Fibroblast of upper back skin (primary cell): ENCODE measurements at places on chromosomes 6 and 20.

- peak; percentile 91 for DNase-seq
These were observed 792.0 kb downstream of the MAFB start for GRCh38 chr20:39897058-39897457.

DNA sequence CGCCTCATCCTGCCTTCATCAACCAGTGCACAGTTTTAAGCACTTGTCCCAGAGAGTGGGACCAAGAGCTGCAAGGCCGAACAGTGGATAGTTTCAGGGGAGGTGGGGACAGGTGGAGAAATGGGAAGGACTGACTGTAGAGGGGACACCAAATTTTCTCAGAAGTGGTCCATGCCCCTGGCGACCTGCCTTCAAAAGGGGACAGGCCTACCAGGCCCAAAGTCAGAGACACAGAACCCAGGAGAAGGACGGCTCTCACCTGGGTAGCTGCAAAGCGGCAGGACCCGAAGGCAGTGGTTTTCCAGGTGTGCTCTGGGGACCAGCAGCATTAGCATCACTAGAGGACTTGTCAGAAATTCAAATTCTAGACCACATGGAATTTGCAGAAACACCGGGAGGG, 5.8 kb downstream of the TFEB start:
- DNase-seq: no peak

GRCh38 chr20:52748990-52749389, 223.2 kb upstream of the TSHZ2 start:
- DNase-seq: peak; percentile 11

DNA sequence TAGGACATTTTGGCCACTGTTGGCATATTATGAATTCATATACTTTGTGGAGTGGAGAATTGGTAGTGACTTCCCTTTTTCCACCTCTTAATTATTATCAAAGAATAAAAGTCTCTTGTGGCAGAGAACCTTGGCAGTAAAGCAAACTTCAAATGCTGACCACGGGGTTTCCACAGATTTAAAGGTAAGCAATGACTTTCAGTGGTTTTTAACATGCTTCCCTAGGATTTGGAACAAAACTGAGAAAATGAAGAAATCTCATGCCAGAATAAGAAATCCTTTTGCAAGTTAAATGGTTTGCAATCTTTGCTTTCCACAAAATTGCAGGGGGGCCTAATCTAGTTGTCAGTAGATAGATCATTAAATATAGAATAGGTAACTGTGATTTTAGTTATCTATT, 2.0 kb upstream of the SDC4 start:
- DNase-seq: no peak

- no peak for DNase-seq
These were observed 90.9 kb upstream of the PREP start for GRCh38 chr6:105493736-105494135.

GRCh38 chr6:88661136-88661535, 302.3 kb downstream of the RNGTT start:
- DNase-seq: no peak

- no peak for DNase-seq
These were observed 4.7 kb downstream of the SLCO4A1 start for GRCh38 chr20:62646851-62647520.

DNA sequence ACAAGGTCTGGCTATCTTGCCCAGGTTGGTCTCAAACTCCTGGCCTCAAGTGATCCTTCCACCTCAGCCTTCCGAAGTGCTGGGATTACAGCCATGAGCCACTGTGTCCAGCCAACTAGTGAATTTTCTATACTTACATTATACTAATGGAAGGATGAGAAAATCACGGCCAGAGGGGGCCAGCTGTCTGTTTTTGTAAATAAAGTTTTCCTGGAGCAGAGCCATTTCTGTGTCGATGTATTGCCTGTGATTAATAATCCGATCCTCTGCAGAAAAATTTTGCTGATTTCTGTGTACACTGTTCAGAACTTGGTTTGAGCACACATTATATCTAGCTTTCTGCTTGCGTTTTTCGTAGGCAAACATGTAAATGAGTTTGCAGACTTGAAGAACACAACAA, 28.8 kb downstream of the PTPRT start:
- no peak for DNase-seq

- DNase-seq: no peak
These were observed 115.3 kb downstream of the COL12A1 start for GRCh38 chr6:75090576-75090975.

- no peak for DNase-seq
These were observed 130.1 kb upstream of the ASCC3 start for GRCh38 chr6:101011186-101011585.

GRCh38 chr6:89239338-89239737, 22.2 kb upstream of the GABRR1 start:
- no peak for DNase-seq

DNA sequence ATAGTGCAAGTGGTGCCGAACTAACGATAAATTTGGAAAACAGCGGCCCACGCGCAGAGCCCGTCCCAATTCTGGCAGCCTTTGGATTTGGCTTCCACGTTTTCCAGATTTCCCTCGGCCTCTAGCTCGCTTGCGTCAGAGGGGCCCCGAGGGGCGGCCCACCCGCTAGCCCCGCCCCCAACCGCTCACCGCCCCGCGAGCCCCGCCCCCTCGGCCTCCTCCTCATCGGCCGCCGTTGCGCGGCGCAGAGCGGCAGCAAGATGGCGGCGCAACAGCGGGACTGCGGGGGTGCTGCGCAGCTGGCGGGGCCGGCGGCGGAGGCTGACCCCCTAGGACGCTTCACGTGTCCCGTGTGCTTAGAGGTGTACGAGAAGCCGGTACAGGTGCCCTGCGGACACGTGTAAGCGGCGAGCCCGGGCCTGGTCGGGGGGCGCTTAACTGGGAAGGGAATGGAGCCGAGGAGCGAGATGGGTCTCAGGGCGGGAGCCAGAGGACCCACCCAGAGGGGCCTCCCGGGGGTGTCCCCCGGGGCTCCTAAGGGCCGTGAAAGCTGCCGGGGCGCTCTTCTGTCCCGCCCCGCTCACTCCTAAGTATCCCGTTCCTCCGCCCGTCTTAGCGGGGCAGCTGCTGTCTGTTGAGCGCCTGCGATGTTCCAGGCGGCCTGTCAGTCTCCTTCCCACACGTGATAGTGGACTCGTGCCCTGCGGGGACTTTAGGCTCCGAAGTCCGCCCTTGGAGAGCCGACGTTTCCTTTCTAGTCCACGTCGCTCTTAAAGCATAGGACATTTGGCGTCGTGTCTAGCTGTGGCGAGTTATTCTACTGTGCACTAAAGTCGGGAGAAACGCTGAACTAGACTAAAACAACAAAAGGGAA, at the start of gene RNF114:
Gene RNF114, plus strand, starts transcription at position 245 of the 874 bp plus-strand sequence. Its CDS starts 16 bp downstream, at position 261.
- peak; percentile 90 for DNase-seq

- DNase-seq: no peak
These were observed 36.5 kb downstream of the TGM6 start for GRCh38 chr20:2417213-2417541.

- DNase-seq: no peak
These were observed 7.2 kb upstream of the PPP1R16B start for GRCh38 chr20:38798266-38798665.

DNA sequence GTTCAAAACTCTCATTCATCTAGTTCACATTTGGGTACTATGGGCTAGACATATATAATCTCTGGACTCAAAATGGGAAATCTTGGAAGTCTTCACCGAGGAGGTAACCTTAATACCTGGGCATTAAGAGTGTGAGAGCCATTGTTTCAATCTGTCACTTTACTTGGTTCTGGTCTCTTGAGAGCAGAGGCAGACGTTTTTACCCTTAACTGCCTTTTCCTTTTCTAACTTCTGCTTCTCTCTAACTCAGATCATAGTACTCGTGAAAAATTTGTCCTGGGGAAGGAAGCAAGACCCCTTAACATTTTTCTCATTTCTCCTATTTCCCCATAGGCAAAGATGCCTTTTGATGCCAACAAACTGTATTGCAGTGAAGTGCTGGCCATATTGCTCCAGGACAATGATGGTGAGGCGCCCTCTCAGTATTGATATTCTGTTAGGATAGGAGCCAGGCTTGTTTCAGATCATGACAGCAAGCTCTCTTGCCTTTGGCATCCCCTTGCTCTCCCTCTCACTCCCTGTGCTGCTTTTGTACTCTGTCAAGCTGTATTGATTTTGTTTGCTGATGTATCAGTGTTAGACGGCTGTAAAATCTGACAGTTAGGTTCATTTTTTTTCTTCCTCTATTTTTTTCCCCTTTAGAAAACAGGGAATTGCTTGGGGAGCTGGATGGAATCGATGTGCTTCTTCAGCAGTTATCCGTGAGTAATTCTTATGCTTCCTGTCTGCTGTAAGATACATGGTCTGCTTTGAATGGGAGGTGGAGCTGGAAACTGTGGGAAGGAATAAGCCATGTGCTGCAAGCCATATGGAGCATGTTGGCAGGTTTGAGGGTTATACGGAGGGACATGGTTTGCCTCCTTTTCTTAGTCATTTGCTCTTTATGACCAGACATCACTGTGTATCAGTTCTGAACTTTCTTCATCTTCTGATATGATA, 83.5 kb downstream of the CTNNBL1 start:
- DNase-seq: peak; percentile 30
